ENCODE measurements at places on chromosomes 3 and 15. TPM values are rescaled to one million over a fixed set of nuclear protein-coding genes. Genes with fewer than 3 reads are reported as not detected.

Gene HGD
- 0.44 TPM for total RNA-seq

Gene MYO5C
- total RNA-seq: 22.5 TPM

Gene NOP10
- total RNA-seq: 220 TPM

Gene LTK
- total RNA-seq: 0.27 TPM

- DNase-seq: no peak
- H3K36me3 ChIP-seq: peaks cover 14% of the 10 kb centered on the region
- H3K27me3 ChIP-seq: no peaks in the 10 kb centered on the region
- H3K27ac ChIP-seq: no peak overlapping the region
- peaks cover 38% of the 10 kb centered on the region for H3K4me1 ChIP-seq
These were observed 5.4 kb downstream of the EHD4 start for GRCh38 chr15:41966920-41967465.

- H3K4me3 ChIP-seq: no peak overlapping the region
- H3K4me1 ChIP-seq: peaks cover 10% of the 10 kb centered on the region
- peaks cover 21% of the 10 kb centered on the region for H3K36me3 ChIP-seq
- no peak overlapping the region for H3K27ac ChIP-seq
- no peak for DNase-seq
These were observed 2.3 kb upstream of the GMPPB start for GRCh38 chr3:49725906-49726681.

DNA sequence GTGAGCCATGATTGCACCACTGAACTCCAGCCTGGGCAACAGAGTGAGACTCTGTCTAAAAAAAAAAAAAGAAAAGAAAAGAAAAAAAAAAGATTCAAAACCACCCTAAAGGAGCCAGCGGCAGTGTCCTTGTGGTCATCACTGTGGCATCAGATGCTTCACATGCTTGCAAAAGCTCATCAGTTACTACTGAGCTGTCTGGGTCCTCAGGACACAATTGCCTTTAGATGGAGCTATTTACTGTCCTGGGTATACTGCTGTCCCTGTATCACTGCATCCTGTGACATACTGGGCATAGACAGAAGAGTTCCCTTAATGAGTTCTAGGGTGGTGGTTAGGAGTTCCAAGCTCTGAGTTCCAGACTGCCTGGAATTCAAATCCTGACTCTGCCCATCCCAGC is 85.8 kb downstream of the LINGO1 start:
- H3K4me1 ChIP-seq: peaks cover 29% of the 10 kb centered on the region
- no peak overlapping the region for H3K4me3 ChIP-seq
- no peak for DNase-seq
- H3K27me3 ChIP-seq: peaks cover 3% of the 10 kb centered on the region

DNA sequence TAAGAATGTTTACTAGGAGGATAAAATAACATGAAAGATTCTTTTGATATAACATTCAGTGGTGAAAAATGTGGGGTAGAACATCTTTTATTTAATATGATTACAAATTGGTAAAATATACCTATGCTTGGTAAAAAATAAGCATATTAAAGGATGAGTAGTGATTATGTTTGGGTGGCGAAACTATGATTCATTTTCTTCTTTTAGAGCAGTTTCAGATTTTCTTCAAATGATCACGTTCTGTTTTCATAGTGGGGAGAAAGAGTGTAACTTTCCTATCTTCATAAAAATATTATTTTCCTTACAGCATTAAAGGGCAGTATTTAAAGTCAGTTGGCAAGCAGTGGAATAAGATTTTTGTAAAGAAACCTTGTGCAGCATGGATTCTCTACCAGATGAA is 15.5 kb downstream of the DZIP3 start:
- peaks cover 14% of the 10 kb centered on the region for H3K36me3 ChIP-seq
- H3K27ac ChIP-seq: no peak overlapping the region
- H3K4me1 ChIP-seq: peaks cover 36% of the 10 kb centered on the region
- no peaks in the 10 kb centered on the region for H3K27me3 ChIP-seq

Measured in WTC11 (cell line).